Central memory CD8-positive, alpha-beta T cell (primary cell): ENCODE measurements at places on chromosomes 4 and X.

DNA sequence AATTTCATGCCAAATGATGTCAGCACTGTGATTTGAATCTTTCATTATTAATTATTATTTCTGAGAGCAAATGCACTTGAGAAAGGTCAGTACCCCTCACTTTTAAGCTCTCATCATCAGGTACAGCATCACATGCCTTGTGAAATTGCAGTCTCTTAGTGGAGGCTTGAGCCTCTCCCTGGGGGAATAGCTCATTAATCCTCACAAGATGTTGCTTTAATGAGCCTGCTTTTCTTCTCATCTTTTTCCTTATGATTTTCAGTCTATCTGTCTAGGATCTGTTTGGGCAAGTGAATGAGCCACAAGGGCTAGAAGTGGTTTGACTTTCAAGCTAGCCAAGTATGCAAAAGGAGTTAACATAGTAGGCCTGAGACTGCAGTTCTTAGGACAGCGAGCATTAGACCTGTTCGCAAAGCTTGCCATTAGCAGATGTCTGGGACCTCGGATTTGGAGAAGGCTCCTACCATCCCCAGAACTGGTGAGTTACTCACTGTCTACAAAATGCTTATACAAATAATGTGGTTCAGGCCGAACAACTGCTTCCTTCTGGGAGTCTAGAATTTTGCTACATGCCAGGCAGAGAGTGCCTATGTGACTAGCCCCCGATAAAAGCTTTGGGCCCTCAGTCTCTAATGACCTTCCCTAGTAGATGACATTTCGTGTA is 174.5 kb downstream of the IL15 start:
- no peak for DNase-seq

GRCh38 chr4:87499403-87500091 is 29.6 kb downstream of the SPARCL1 start:
- DNase-seq: no peak

- no peak for DNase-seq
Measured at GRCh38 chrX:77564823-77565222, 117.6 kb downstream of the FGF16 start.

DNA sequence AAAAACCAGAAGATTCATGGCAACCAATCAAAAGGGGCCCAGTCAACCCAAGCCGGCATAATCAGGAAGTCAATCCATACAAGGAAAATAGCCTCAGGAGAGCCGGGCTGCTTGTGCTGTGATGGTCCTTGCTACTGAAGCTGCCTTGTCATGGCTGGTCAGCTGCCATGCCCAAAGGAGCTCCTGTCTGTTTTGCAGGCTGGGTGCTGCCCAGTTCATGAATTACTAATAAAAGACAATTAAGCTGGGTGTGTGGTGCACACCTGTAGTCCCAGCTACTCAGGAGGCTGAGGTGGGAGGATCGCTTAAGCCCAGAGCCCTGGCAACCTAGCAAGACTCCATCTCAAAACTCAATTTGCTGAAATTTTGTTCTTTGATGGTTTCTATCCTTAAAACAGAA is 16.0 kb upstream of the CTBP1 start:
- DNase-seq: no peak

- no peak for DNase-seq
Measured at GRCh38 chr4:147524601-147525000, 43.7 kb downstream of the EDNRA start.

DNA sequence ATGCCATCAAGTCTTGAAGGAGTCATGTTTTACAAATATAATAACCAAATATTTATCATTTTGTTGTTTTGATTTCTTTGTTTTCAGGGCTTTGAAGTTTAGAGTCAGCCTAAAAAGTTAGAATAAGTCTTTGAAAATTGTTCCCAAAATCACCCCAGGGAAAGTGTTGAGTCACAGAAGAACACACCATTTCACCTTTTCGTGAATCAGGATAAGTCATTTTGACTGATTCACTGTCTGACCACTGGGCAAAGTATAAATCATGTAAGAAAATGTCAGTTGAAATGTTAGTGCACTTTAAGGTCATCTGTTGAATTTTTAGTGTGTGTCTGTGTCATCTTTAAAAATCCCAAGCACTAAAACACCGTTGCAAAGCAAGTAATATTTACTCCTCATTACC is 1320.1 kb downstream of the RPA4 start:
- no peak for DNase-seq

DNA sequence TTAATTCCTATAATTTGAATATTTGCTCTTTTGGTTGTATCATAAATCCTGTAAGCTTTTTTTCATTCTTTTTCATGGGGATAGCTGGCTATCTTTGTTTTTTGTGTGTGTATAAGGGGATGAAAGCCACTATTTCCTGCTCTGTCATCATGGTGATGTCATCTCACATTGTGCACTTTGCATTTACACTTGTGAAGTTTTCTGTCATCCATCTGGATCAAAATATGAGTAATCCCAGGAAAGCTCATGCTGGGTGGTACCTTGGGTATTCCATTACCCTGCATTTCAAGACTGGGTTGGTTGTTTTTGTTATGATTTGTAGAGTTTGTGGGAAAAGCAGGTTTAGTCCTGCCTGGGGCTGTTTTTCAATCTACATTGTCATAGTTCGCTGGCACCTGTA is 367.3 kb downstream of the CHIC1 start:
- no peak for DNase-seq

DNA sequence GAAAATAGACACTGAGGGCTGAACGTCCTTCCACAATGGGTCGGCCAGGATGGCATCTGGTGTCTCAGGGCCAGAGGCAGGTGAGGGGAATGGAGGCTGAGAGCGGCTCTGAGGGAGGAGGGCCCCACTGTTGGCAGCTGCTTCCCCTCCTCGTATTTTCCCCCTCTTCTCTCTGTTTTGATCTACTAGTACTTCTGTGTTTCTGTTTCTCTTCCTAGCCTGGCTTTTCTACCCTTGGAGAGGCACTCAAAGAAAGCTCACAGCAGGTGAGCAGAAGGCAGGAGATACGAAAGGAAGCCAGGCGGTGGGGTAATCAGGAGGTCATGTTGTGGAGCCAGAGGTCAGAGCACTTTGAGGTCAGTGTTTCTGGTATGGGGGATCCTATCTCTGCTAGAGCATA is 151.8 kb upstream of the GATB start:
- no peak for DNase-seq

DNA sequence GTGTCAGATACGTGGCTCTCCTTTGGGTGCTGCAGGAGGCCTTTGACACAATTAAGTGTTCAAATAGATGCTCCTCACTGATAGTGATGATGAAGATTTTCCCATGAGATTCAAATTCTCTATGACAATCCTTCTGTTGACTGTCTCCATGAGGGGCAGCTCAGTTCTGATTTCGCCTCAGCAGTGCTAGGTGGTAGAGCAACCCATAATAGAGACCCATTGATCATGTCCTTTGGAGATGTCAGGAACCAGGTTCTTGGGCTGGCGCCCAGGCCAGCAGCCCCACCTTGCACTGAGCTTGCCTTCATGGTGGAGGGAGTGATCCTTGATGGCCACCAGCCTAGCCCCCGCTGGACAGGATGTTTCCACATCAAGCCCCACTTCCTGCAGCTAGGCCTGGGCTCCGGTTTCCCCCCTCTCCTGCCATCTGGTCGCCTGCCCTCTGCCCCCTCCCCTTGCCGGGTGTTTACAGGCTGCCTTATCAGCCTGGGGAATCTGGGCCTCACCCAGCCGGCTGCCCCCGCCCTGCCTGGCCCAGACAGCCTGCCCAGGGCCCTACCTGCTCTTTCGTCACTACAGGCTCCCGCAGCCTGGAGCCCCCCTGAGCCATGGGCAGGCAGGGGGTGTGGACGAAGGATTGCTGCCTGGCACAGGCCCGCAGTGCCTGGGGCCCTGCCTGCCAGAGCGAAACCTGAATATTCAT is 12.6 kb downstream of the ELF4 start:
- DNase-seq: no peak

DNA sequence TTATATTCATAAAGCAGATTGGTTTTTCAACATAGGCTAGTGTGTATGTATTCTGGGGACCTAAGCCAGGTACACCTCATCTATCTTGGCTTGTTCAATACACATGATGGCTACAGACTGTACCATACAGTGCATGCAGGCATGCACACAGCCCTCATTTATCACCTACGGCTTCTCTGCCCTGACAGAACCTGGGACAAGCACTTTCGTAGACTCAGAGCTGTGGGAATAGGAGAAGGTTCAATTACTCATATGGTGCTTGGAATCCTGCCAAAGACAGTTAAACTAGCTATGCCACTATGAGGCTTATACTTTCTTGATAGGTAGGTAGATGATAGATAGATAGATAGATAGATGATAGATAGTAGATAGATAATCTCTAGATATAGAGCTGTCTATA is 457.2 kb downstream of the GALNTL6 start:
- no peak for DNase-seq

- DNase-seq: no peak
Measured at GRCh38 chr4:145808848-145809512, 129.0 kb downstream of the C4orf51 start.

GRCh38 chrX:6325437-6325836 is 96.8 kb upstream of the NLGN4X start:
- DNase-seq: no peak

DNA sequence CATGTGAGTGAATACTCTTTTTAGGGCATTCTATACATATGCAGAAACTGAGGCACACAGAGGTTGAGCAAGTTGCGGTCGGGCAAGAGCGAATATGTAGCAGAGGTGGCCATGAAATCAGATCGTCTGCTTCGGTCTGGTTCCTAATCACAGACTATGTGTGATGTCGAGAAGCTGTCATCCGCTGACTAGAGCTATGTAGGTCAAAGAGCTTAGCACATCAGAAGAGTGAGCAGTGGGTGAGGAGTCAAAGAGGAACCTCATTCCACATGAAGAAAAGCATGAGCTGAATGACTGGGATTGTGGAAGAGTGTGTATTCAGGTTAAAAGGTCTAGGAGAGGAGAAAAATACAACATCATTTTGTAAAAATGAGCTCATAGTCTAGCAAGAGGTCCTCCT is 19.0 kb downstream of the GAB3 start:
- no peak for DNase-seq
